ENCODE measurements at places on chromosomes 1 and 21. TPM values are rescaled to one million over a fixed set of nuclear protein-coding genes. Genes with fewer than 3 reads are reported as not detected.

DNA sequence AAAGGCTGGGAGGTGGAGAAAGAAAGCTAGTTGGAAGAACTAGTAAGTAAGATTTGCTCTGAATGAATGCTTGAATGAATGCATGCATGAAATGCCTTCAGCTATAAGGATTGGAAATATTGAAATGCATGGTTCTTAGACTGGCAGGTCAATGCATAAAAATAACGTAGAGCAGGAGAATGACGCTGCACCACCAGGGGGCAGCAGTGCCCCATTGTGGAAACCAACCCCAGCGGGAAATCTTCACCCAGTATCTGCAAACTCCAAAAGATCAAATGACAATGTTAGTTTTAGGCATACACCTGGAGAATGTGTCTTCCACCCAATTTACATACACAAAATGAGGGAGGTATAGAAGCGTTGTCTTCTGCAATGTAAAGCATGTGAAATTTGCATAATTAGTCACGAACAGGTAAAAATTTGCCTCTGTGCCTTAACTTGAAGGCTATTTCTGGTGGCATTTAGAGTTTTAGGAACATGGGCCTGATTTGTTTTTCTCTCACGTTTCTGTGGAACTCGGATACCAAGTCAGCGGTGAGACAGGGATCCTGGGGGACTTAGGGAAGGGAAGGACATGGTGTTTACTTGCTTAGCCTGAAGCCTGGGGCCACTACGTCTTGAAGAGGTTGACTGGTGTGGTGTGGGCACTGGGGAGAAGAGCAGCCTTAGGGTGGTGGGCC, 78.6 kb downstream of the HHAT start:
- peak; percentile 48 for DNase-seq

Gene AMY1C
- not detected for total RNA-seq

Gene S100A7
- total RNA-seq: not detected

Gene SPRR2F
- not detected for total RNA-seq

GRCh38 chr1:17958704-17959103, 148.9 kb upstream of the IGSF21 start:
- no peak for DNase-seq

DNA sequence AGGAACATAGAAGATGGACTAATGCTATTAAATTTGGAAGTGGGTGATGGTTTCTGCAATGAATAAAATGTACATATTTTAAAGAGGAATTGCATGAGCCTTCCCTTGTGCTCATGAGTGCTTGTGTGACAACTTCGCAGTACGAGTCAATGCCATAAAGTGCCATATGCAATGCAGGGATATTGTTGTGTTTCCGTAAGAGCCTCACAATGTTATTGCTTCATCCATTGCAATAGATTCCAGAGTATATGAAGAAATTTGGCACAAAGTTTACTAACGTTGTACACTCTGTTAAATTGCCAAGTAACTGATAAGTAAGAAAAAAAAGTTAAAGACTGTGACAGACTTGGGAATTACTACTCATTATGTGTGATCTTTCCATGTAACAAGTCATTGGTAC, 22.3 kb downstream of the BTG3 start:
- DNase-seq: no peak

Data from PC-9 (cell line).